ENCODE measurements at places on chromosomes 13 and 19. TPM values are rescaled to one million over a fixed set of nuclear protein-coding genes. Genes with fewer than 3 reads are reported as not detected.

UBE2L5 gene
- total RNA-seq = not detected

SOX1 gene
- total RNA-seq = not detected

JAK3 gene
- 2.3 TPM for total RNA-seq

VSTM2B gene
- not detected for total RNA-seq

GRCh38 chr19:30879225-30879624 is 470.0 kb downstream of the TSHZ3 start:
- no peak for DNase-seq

- no peak for DNase-seq
These were observed 87.6 kb upstream of the SPRY2 start for GRCh38 chr13:80428349-80429096.

- peak; percentile 69 for DNase-seq
These were observed 11.3 kb upstream of the FFAR2 start for GRCh38 chr19:35436477-35437405.

DNA sequence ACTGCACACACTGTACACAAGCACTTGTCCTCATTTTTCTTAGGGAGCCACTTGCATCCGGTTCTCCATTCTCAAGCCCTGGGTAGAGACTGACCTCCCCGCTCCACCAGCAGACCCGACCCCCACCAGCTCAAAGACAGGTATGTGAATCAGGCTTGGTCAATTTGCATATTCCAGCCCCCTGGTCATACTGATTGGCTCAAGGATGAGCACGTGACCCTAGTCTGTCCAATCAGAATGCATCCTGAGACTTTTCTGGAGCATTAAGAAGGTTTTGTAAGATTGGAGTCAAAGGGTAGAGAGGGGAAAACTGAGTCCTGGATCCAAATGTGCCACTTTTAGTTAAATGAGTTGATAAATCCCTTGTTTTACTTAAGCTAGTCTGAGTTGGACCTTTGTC is 34.1 kb downstream of the NOTCH3 start:
- no peak for DNase-seq

DNA sequence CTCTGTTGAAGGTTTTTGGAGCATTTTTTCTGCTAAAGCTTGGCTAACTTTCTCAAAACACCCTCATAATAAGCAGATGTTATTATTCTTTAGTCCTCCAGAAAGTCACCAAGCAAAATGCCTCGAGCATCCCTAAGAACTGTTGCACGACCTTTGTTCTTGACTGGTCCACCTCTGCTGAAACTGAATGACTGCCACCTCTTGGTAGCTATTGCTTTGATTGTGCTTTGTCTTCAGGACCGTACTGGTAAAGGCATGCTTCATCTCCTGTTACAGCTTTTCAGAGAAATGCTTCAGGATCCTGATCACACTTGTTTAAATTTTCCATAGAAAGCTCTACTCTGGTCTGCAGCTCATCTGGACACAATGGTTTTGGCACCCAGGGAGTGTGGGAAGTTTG is 254.8 kb downstream of the DCT start:
- DNase-seq = no peak

DNA sequence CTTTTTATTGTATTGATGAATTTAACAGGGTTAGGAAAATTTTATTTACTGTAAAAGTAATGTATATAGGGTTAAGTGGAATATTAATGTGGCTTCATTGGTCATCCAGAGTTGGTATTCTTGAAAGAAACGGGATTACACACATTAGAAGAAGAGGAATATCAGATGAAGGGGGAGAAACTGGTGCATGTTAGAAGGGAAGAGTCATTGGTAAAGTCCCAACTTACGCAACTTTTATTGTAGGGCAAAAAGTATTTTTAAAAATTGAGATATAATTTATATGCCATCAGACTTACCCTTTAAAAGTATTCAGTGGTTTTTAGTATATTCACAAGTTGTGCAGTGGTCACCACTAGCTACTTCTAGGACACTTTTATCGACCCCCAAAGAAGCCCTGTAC is 47.3 kb downstream of the DNAJC3 start:
- DNase-seq = no peak

DNA sequence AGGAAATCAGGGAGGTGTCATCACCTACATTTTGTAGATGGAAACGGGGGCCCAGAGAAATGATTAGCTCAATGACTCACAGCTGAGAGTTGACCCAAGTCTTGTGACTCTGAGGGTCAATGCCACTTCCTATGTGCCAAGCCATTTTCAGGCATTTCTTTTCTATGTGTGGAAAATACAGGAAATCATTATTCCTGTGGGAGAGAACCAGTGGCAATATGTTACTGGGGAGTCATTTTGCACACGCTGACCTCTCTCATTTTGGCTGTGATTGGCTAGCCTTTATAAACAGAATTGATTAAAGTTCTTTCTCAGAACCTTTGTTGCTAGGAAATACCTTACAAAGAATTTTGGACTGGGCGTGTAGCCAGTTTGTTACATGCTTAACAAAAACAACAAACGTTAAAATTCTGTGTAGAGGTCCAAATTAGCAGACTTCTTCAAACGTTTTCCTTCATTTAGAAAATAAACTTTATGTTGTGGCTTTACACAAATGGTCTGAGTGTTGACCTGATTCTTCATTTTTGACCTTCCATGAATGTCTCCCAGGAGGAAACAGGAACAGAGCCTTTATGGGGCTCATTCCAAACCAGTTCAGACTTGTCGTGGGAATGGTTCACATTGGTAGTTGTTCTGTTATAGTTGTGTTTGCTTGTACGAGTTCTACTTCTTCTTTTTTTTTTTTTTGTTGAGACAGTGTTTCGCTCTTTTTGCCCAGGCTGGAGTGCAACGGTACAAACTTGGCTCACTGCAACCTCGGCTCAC is 11.4 kb downstream of the PCCA start:
- peak; percentile 99 for DNase-seq

DNA sequence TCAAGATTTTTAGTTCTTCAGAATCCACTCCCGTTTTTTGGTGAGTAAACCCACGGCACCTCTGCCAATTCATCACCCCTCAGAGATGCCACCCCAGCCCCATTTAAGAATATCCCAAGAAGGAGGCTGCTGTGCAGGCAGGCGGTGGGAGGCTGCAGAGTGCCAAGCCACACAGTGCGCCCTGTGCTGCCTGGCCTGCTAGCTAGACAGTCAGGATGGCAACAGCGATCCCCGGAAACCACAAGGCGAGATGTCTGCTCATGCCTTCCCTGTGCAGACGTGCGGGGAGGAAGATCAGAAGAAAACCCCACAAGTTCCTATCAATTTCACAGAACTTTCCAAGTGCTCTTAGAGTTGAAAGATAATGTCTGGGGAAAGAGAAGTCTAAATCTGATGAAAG is 64.8 kb upstream of the GPR183 start:
- DNase-seq = no peak

DNA sequence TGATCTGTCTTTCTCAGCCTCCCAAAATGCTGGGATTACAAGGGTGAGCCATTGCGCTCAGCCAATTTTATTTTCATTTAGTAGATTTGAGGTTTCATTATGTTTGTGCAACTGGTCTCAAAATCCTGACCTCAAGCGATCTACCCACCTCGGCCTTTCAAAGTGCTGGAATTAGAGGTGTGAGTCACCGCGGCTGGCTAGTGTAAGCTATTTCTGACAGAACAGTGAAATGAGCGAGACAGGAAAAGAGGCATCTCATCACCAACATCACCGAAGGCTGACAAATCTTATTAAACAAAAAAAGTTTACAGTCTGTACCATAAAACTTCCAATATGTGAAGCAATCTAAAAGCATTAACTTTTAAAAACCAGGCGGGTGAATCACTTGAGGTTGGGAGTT is 12.2 kb upstream of the ZNF888 start:
- peak; percentile 63 for DNase-seq

- peak; percentile 65 for DNase-seq
These were observed 146.5 kb downstream of the PCCA start for GRCh38 chr13:100235311-100235901.
